HFF-Myc (cell line): ENCODE measurements at places on chromosomes 7 and 10.

DNA sequence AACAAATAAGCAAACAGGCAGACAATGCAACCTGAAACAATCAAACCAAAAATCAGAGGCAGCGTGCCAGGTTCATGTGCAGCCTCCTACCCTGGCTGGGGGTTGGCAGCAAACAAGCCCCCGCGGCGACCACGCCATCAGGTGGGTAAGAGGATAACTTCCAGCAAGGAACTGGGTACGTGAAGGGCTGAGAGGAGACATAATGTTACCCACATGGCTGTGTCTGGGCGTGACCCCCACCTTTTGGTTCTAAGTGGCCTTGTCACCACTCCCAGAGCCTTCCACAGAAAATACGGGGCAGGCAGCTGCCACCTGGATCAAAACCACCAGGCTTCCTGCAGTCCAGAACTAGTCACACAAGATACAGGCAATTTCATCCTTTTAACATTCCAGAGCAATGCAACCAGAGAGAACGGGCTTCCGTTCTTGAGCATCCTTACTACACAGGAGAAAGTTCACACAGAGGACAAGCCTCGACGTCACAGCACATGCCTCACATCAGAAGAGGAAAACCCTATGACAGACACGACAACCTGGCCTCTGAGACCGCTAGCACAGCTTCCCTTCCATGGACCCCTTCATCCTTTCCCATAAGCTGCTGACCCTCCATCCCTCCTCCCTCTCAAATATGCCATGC lies 171.0 kb downstream of the GRID1 start:
- no peak for DNase-seq

DNA sequence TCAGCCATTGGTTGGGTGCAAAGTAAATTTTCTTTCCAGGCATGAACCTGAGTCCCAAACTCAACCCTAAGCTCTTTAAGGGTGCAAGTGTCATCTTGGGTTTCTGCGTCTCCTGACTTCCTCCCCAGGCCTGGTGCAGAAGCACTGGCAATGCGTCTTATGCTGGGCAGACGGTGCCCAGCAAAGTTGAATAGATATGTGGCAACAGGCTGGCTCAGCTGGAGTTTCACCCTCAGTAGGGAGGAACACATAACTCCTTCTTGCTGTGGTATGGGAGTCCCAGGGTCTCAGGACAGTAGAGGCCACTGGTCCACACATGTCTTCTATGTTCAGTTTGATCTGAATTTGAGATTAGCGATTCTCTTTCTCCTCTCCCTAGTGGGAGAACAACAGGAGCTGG lies 181.3 kb downstream of the RPS24 start:
- DNase-seq, result no peak

- no peak for DNase-seq
These were observed 1.1 kb upstream of the PWWP2B start for GRCh38 chr10:132395704-132396493.

DNA sequence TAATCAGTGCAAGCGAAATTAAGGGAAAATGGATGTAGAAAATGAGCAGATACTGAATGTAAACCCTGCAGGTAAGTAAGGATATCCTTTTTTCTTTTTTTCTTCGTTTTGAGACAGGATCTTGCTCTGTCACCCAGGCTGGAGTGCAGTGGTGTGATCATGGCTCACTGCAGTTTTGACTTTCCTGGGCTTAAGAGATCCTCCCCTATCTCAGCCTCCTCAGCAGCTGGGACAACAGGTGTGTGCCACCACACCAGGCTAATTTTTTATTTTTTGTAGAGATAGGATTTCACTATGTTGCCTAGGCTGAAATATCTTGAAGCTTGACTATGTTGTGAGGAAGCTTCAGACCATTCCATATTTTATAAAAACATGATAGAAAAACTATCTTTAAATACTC lies 4.3 kb downstream of the PDCD4 start:
- DNase-seq, result no peak

DNA sequence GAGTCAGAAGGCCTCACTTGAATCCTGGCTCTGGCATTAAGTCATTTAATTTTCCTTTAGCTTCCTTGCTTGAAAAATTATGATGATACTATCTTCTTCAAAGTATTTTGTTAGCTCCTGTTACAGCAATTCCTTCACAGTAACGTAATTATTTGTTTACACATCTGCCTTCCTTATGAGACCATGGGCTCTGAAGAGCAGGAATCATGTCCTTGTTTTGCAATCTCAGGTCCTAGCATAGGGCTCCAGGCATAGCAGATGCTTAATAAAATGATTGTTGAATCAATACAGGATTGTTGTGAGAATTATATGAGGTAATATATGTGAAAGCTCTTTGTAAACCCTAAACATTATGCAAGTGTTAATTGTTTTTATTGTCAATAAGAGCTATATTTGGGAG lies 25.5 kb downstream of the KLHDC10 start:
- peak; percentile 52 for DNase-seq

DNA sequence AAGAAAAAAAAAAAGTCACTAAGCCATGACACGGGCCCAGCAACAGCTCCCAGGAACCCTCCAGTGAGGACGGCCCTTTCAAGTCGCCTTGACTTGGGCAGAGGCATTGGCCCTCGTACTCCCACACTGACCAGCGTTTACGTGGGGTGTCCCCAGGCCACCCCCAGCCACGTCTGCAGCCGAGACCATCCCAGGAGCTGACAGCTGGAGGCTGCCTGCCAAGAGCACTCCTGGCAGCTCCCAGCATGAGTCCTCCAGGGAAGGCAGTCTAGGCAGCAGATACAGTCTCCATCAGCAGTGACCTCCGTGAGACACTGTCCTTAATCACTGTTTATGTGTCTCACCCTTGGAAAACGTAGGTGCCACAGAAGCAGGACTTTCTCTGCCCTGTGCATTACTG lies 86.5 kb downstream of the PROSER2 start:
- DNase-seq, result no peak

- DNase-seq, result no peak
These were observed 54.0 kb upstream of the SLC26A5 start for GRCh38 chr7:103499976-103500375.

DNA sequence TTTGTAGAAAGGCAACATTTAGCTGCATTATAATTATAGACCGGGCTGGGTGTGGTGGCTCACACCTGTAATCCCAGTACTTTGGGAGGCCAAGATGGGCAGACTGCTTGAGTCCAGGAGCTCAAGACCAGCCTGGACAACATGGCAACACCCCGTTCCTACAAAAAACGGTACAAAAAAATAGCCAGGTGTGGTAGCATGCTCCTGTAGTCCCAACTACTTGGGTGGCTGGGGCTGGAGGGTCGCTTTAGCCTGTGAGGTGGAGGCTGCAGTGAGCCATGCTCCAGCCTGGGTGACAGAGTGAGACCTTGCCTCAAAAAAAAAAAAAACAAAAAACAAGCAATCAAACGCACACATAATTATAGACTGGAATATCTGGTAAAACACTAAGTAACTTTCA lies 5.0 kb downstream of the YWHAG start:
- no peak for DNase-seq
